Right atrium auricular region (tissue), 2 donors: ENCODE measurements at places on chromosomes 4 and X. TPM values are rescaled to one million over a fixed set of nuclear protein-coding genes. Genes with fewer than 3 reads are reported as not detected.
A peak's percentile ranks its signal among the peaks of the same experiment; 100 is the strongest.

DNA sequence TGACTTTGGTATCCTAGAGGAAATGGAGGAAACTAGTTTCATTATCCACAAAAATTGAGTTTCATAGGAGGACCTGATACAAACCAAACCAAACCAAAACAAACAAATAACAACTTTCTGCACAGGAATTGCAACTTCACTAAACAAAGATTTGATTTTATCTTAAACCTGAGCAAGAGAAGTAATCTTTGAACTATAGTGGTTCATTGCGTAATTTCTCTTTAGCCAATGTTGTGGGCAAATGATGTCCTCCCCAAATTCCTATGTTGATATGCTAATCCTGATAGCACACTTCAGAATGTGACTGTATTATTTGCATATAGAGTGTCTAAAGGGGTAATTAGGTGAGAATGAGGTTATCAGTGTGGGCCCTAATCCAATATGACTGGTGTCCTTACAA is 102.4 kb downstream of the CAMK2D start:
- no peak for DNase-seq
- H3K4me1 ChIP-seq, result no peaks in the 10 kb centered on the region
- no peaks in the 10 kb centered on the region for H3K27me3 ChIP-seq
- no peaks in the 10 kb centered on the region for H3K36me3 ChIP-seq

- H3K36me3 ChIP-seq, result no peaks in the 10 kb centered on the region
- no peak for DNase-seq
- H3K27me3 ChIP-seq, result no peaks in the 10 kb centered on the region
- no peak overlapping the region for H3K27ac ChIP-seq
- no peaks in the 10 kb centered on the region for H3K4me1 ChIP-seq
- H3K4me3 ChIP-seq, result no peak overlapping the region
Measured at GRCh38 chr4:114782415-114783214, 184.0 kb downstream of the UGT8 start.

DNA sequence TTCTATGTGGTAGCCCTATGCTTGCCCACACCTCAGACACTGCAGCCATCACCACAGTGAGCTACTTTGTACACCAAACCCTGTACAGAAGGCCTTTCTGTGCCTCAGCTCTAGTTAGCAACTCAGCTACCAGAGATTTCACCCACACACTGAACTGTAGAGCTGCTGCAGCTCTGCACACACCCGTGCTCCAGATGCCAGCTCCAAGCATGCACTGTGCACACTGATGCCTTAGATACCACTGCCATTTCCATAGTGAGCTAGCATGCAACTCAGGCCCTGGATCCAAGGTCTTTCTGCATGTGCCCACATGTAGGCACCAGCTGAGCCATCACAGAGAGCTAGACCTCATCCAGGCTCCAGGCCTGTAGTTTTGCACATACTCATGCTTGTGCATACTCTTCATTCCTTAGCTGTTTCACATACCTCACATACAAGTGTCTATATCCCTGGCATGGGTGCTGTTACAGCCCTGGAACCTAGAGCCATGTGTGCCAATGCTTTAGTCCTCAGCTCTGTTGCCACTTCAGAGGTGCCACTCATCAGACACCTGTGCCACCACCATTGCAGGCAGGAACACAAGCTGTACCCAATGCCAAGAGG is 423.5 kb upstream of the NDST3 start:
- H3K27ac ChIP-seq, result no peak overlapping the region
- no peaks in the 10 kb centered on the region for H3K36me3 ChIP-seq
- H3K27me3 ChIP-seq, result no peaks in the 10 kb centered on the region
- no peaks in the 10 kb centered on the region for H3K4me1 ChIP-seq

- H3K27me3 ChIP-seq, result no peaks in the 10 kb centered on the region
- H3K36me3 ChIP-seq, result no peaks in the 10 kb centered on the region
- no peak overlapping the region for H3K27ac ChIP-seq
- H3K4me1 ChIP-seq, result no peaks in the 10 kb centered on the region
- no peak overlapping the region for H3K4me3 ChIP-seq
- no peak for DNase-seq
Measured at GRCh38 chr4:183396227-183396637, 48.2 kb upstream of the CDKN2AIP start.

DNA sequence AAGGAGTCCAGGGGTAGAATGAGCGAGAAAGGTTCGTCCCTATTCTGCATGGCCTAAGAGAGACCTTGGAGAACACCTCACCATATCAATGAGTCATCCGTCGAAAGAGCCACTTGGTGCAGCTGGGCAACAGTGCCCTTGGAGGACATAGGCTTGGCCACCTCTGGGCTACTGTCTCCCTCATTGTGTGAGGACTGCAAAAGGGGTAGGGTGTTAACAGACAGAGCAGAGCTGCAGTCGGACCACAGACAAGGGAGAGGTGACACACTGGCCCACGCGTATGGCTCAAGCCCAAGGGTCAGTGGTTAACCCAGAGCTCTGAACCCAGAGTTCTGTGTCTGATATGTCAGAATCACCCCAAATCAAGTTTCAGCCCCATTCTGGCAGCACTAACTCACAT is 118.2 kb upstream of the BMP3 start:
- no peaks in the 10 kb centered on the region for H3K36me3 ChIP-seq
- no peaks in the 10 kb centered on the region for H3K4me1 ChIP-seq
- no peak overlapping the region for H3K4me3 ChIP-seq
- H3K27me3 ChIP-seq, result no peaks in the 10 kb centered on the region

- no peaks in the 10 kb centered on the region for H3K4me1 ChIP-seq
- no peaks in the 10 kb centered on the region for H3K36me3 ChIP-seq
Measured at GRCh38 chr4:73929278-73929677, 52.5 kb downstream of the PF4 start.

- no peaks in the 10 kb centered on the region for H3K4me1 ChIP-seq
- H3K27ac ChIP-seq, result no peak overlapping the region
Measured at GRCh38 chrX:40871385-40872082, 136.2 kb upstream of the MED14 start.

GRCh38 chr4:142386856-142387255 is 459.2 kb downstream of the INPP4B start:
- no peak overlapping the region for H3K27ac ChIP-seq
- no peaks in the 10 kb centered on the region for H3K27me3 ChIP-seq
- no peak for DNase-seq
- H3K4me1 ChIP-seq, result no peaks in the 10 kb centered on the region
- H3K4me3 ChIP-seq, result no peak overlapping the region

DNA sequence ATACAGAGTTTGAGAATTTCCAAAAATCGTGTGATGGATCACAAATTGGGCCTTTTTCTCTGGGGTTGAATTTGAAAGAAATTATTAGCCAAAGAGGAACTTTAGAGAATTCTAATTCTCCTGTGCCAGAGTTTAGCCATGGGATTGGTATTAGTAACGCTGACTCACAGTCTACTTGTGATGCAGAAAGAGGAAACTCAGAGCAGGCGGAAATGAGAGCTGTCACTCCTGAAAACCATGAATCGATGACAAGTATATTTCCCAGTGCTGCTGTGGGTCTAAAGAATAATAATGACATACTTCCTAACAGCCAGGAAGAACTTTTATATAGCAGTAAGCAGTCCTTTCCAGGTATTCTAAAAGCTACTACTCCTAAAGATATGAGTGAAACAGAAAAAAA is 64.9 kb downstream of the N4BP2 start:
- DNase-seq, result no peak
- no peaks in the 10 kb centered on the region for H3K4me1 ChIP-seq
- H3K4me3 ChIP-seq, result no peak overlapping the region
- peaks cover 4% of the 10 kb centered on the region for H3K36me3 ChIP-seq
- H3K27me3 ChIP-seq, result no peaks in the 10 kb centered on the region
- H3K27ac ChIP-seq, result no peak overlapping the region

GRCh38 chrX:96314985-96315384 is 369.7 kb upstream of the DIAPH2 start:
- no peak for DNase-seq
- H3K27me3 ChIP-seq, result no peaks in the 10 kb centered on the region
- H3K27ac ChIP-seq, result no peak overlapping the region
- H3K36me3 ChIP-seq, result no peaks in the 10 kb centered on the region
- no peaks in the 10 kb centered on the region for H3K4me1 ChIP-seq

DNA sequence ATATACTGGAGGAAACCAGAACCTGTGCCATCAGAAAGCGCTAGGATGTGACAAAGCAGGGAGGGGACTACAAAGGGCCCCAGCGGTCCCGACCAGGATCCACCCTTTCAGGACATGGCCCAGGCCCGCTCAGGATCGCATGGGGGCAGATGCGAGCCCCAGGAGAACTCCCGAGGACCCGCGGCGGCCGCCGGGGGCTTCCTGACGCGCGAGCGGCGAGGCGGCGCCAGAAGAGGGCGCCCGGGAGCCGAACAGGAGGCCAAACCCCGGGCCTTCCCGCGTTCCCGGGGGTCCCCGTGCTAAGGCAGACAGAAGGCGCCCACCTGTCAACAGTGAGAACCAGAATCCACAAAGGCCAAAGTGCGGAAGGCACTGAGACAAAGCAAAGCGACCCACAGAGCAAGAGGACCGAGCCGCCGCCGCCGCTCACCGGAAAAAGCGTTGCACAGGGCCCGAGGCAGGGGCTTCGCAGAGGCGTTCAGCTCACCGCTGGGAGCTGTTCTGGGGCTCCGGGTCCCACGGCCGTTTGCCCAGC is 7.3 kb upstream of the OPN1LW start:
- no peaks in the 10 kb centered on the region for H3K36me3 ChIP-seq
- no peak overlapping the region for H3K27ac ChIP-seq
- H3K4me1 ChIP-seq, result no peaks in the 10 kb centered on the region
- DNase-seq, result peak; percentile 73
- H3K4me3 ChIP-seq, result peak overlapping the region; percentile 16

DNA sequence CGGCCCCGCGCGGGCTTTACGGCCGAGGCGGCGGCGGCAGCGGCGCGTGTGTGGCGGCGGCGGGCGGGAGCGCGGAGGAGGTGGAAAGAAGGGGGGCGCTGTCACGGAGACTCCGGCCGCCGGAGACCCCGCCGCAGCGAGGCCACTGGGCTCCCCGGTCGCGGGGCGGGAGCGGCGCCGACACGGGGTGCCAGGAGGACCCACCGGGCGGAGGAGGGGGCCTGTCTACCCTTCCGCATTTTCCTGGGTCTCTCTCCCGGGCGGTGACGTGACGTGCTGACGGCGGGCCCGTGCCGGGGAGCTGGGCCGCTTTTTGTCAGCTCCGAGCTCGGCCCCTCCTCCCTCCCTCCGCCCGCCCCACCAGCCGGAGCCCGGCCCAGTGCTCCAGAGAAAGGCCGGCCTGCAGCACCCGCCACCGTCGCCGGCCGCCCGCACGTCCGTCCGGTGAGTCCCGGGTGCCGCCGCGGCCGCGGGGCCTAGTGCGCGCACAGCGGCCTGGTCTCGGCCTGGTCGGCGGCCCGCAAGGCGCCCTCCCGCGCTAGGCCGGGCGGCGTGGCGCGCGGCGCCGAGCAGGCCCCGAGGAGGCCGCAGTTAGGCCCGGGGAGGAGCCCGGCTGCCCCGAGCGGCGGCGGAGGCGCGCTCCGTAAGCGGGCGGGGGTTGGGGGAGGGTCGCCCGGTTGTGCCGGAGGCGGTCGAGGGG is at the start of gene ZFX:
ZFX (plus strand) TSS at position 379 of the 700 bp plus-strand sequence. CDS start 23,014 bp downstream, outside the sequence.
- no peaks in the 10 kb centered on the region for H3K4me1 ChIP-seq
- DNase-seq, result peak; percentile 73
- H3K36me3 ChIP-seq, result peaks cover 5% of the 10 kb centered on the region
- H3K27me3 ChIP-seq, result no peaks in the 10 kb centered on the region
- peak within 1 kb of the TSS; percentile 85 for H3K4me3 ChIP-seq

- no peak overlapping the region for H3K27ac ChIP-seq
- no peaks in the 10 kb centered on the region for H3K4me1 ChIP-seq
- DNase-seq, result no peak
- H3K27me3 ChIP-seq, result no peaks in the 10 kb centered on the region
Measured at GRCh38 chrX:124651031-124651430, 304.7 kb downstream of the SH2D1A start.

DNA sequence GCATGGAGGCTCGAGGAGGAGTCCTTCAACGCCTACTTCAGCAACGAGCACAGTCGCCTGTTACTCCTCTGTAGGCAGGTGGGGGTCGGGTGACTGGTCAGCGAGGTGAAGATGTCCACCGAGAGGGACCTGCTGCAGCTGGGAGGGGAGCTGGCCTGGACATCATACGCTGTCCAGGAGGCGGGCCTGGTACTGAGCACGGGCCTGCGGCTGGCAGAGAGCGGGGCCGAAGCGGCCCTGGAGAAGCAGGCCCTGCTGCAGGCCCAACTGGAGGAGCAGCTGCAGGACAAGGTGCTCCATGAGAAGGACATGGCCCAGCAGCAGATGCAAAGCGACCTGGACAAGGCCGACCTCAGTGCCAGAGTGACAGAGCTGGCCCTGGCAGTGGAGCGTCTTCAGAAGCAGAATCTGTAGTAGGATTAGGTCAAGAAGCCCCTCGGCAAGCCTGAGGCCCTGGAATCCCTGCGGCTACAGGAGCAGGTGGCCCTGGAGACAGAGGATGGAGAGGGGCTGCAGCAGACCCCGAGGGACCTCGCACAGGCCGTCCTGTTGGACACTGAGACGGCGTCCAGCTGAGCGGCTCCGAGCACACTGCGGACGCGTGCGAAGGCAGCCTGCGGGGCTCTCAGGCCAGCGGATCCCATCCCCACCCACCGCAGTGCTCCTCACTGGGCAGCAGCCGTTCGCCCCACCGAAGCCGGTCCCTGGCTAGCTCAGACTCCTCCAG is 11.9 kb downstream of the SMIM10L2A start:
- H3K4me3 ChIP-seq, result no peak overlapping the region
- no peaks in the 10 kb centered on the region for H3K4me1 ChIP-seq
- no peak for DNase-seq
- H3K27me3 ChIP-seq, result no peaks in the 10 kb centered on the region

- no peaks in the 10 kb centered on the region for H3K4me1 ChIP-seq
- H3K36me3 ChIP-seq, result no peaks in the 10 kb centered on the region
- no peak overlapping the region for H3K27ac ChIP-seq
- no peaks in the 10 kb centered on the region for H3K27me3 ChIP-seq
Measured at GRCh38 chr4:21202959-21203358, 502.7 kb downstream of the PACRGL start.

DNA sequence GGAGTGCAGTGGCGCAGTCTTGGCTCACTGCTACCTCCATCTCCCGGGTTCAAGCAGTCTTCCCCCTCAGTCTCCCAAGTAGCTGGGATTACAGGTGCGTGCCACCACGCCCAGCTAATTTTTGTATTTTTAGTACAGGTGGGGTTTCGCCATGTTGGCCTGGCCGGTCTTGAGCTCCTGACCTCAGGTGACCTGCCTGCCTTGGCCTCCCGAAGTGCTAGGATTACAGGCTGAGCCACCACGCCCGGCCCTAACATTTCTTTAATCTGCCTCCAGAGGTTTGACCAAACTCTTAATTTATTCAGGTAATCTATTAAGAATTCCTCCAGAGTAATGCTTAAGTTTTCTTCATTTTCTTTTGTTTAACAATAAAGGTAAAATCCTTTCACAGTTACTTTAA is 171.0 kb downstream of the RAPGEF2 start:
- peaks cover 48% of the 10 kb centered on the region for H3K4me1 ChIP-seq
- no peaks in the 10 kb centered on the region for H3K36me3 ChIP-seq
- H3K27ac ChIP-seq, result no peak overlapping the region
- DNase-seq, result no peak
- H3K27me3 ChIP-seq, result no peaks in the 10 kb centered on the region

DNA sequence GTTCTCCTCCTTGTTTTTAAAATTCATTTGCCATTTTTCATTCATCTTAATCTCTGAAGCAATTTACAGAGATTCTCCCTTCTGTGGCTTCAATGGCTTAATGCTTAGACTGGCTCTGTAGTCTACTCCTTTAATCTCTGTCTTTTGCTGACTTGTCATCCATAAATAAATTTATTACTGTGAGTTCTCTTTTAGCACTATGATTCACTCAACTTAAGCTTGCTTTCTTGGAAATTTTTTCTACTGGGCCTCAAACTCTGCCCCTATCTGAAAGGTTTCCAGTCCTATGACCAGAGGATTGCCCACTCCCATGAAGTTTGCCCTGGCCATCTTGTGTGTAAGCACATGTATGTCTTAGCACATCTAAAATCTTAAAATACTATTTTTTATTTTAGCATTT is 251.1 kb downstream of the DCLK2 start:
- no peak overlapping the region for H3K4me3 ChIP-seq
- no peak overlapping the region for H3K27ac ChIP-seq
- no peaks in the 10 kb centered on the region for H3K4me1 ChIP-seq

Gene NUP62CL
- not detected for total RNA-seq

Gene CXCR3
- not detected for total RNA-seq

Gene CCSER1
- 11.8 TPM for total RNA-seq

Gene SPACA5
- not detected for total RNA-seq

Gene HMGN5
- total RNA-seq, result 3.6 TPM

Gene SMARCA1
- total RNA-seq, result 35.2 TPM

Gene DMRTC1B
- not detected for total RNA-seq
